ENCODE measurements at places on chromosomes 5 and 9.

DNA sequence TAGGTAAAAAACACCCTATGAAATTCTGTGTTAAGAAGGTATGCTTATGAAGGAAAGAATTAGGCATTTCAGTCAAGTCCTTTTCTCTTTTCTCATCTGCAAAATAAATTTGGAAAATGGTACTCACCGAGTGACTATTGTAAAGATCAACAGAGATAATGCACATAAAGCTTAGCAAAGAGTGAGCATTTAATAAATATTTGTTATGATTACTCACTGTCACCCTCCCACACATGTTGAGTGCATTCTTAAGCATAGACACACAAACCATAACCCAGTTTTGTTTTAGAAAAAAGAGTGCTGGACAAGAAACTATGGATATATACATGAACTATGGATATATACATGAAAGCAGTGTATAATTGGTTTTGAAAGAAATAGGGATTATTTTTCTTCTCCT lies 54.7 kb upstream of the PRLR start:
- no peak for DNase-seq

- DNase-seq = no peak
Measured at GRCh38 chr5:175680020-175680419, 22.1 kb downstream of the HRH2 start.

DNA sequence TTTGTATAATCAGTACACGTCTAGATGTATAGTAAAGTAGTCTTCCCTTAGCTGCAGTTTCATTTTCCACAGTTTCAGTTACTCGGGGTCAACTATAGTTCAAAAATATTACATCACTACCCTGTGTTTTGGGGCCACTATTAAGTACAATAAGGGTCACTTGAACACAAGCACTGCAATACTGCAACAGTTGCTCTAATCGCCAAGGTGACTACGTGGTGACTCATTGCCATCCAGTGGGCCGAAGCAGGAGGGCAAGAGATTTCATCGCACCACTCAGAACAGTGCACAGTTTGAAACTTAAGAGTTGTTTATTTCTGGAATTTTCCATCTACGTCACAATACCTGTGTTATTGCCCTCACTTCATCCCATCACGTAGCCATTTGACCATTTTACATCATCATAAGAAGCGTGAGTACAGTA lies at the start of gene ARL14EPL:
Gene ARL14EPL (plus strand): TSS at position 379 of the 424 bp plus-strand sequence. CDS start 18,994 bp downstream, outside the sequence.
- DNase-seq = no peak

DNA sequence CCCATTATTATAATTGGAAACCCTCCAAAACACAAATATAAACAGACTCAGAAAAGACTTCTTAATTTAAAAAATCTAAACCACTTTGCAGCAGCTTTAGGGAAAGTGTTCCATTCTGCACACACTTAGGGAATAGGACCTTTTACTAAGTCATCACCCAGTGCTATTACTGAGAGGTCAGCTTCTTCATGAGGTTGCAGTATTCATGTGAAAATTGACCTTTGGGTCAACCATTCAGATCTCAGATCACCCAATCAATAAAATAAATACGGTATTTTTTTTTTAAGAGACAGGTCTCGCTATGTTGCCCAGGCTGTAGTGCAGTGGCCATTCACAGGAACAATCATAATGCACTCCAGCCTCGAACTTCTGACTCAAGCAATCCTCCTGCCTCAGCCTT lies 21.8 kb downstream of the NR6A1 start:
- DNase-seq = no peak

DNA sequence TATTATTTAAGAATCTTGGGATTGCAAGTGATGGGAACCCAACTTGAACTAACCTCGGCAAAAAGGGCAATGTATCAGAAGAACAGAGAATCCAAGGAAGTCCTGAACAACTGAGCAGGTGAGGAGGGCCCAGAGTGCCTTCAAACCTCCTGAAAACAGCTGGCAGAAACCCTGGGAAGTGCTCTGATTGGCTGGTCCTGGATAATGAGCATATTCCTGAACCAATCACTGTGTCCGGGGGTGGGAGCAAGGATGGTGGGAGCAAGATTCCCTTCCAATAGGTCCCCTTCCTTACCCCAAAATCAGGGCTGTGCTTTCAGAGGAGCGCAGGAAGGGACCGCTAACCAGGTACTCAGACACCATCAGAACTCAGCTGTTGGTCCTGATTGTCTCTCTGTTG lies 31.9 kb upstream of the TBC1D2 start:
- DNase-seq = no peak

DNA sequence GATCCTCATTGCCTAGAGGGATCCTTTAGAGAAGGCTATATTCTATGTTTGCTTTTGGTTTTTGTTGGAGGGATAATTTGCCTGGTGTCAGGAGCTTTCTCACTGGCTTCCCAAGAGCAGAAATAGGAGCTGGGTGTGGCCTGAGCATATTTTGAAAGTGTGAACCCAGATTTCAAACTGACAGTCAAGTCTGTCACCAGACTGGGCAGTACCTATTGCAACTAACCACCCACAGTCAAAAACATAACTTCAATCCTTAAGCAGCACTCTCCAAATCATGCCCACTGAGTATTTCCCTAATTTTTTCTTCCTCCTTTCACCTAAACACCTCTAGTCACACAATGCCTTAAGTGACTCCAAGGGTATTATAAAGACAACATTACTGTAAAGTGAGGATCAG lies 278.4 kb downstream of the EBF1 start:
- DNase-seq = no peak

DNA sequence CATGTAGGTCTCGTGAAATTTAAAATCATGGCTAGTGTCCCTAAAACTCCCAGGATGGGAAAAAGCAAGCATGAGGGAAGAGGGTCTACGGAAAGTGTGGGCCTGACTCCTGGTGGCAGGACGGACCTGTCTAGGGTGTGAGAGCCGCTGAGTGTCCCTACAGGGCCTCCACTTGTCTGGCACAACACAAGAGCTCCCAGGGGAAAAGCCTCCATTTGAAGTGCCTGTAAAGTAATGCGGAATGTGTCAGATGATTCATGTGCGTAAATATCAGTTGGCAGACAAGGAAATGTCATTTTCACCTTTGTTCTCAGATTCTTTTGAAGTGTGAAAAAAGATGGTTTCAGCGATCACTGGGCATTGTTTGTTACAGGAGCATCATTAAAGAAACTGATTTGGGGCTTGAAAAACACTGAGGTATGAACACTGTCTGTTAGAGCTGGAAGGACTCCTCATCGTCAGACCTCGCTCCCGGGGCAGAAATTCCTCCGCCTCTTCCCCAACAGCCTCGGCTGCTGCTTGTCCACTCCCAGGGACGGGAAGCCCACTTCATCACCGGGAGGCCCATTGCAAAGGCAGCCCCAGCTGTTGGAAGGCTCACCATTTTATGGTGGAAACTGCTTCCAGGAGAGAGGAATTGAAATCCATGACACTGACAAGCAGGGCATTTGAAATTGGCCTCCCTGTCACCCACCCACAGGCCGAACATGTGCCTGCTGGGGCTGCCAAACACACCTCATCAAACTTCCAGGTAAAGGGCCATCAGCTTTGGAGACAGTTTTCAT lies 240.8 kb downstream of the FSTL4 start:
- no peak for DNase-seq

DNA sequence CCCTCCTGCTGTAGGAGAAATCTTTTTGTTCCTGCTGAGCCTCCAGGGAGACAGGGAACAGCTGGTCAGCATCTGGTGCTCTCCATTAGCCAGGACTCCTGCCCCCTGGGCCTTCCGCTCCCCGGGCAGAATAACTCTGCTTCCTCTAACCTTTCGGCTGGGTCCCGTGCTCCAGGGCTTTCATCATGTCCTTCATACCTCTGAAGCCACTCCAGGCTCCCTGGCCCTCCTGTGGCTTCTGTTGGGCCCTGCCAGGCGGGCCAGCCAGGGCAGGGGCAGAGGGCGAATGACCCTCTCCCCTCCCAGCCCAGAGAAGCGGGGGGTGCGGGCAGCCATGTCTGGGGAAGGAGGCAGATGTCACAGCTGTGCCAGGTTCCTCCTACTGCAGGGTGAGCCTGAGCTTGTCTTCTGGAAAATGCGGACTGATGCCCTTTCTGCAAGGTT lies 81.7 kb upstream of the LMX1B start:
- DNase-seq = no peak

GRCh38 chr9:15135164-15135792 lies 171.7 kb downstream of the TTC39B start:
- no peak for DNase-seq

GRCh38 chr9:112327718-112328450 lies 5.5 kb downstream of the PTBP3 start:
- DNase-seq = peak; percentile 15

- DNase-seq = no peak
Measured at GRCh38 chr9:97220894-97221477, 86.5 kb upstream of the CCDC180 start.

DNA sequence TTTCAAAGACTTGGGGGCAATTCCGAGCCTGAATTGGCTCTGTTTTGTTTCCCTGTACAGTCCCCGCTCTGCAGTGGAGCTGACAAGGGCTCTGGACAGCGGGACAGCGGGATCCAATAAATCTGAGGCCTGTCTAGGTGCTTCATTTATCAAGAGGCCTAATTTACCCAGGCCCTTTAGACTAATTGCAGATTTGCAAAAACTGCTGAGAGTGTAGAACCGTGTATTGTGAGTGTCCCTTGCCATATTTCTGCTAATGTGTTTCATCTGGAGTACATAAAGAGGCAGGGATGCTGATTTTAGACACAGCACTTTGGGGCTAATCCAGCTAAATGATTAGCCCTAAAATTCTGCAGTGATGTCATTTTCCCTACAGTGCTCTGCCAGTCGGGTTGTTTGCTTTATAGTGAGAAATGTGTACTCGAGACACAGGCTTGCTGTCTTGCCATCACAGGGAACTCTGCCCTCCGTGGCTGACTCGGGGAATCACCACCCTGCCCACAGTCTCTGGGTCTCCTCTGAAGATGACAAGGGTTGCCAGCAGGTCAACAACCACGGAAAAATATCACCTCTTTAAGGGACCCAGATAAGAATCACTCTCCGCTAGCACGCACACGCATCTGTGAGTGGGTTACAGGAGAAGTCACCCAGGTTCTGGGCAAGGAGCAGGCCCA lies 592.0 kb downstream of the BNC2 start:
- no peak for DNase-seq

DNA sequence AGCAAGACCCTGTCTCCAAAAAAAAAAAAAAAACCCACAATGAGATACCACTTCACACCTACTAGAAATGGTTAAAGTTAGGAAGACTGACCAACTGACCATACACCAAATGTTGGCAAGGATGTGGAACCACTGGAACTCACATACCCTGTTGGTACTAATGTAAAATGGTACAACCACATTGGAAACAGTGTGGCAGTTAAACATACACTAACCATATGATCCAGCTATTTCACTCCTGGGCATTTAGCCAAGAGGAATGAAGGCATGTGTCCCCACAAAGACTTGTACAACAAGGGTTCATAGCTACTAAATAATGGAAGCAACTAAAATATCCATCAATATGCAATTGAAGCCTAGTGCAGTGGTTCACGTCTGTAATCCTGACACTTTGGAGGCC lies 21.3 kb downstream of the NAIF1 start:
- DNase-seq = no peak

DNA sequence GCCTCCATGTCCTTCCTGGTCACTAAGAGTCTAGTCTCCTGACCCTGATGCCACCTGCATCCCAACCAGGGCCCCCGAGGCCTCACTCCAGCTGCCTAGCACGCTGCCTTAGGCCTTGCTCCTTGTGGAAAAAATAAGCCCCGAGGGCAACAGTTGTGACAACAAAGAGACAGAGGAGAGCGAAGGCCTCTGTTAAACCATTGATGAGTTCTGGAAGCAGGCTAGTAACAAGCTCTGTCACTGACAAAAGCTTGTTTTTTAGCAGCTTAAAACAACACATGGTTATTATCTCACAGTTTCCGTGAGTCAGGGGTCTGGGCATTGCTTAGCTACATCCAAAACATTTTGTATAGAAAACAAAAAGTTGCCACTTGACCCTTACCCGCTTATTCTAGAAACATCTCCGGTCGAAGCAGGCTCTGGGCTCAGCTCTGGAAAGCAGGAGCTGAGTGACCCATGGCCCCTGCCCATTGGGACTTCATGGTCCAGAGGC lies 48.2 kb upstream of the TBC1D2 start:
- no peak for DNase-seq

- DNase-seq = no peak
Measured at GRCh38 chr9:38394416-38394815, 1.9 kb downstream of the ALDH1B1 start.

DNA sequence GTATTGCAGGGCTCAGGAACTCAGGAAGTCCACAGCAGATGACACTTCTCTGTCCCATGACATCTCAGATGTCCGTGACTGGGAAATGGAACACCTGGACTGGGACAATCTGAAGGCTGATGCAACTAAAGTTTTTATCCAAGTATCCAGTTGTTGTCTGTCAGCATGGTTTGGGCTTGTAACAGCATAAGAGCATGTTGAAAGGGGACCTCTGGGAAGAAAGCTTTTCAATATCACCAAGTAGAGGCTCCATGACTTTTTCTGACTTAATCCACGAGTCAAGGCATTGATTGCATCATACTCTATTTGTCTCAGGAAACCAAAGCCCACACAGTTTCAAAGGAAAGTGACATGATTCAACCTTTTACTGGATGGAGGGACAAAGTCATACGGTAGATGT lies 807.7 kb downstream of the MTRR start:
- DNase-seq = no peak

- DNase-seq = no peak
Measured at GRCh38 chr9:5621327-5621726, 7.6 kb upstream of the RIC1 start.

DNA sequence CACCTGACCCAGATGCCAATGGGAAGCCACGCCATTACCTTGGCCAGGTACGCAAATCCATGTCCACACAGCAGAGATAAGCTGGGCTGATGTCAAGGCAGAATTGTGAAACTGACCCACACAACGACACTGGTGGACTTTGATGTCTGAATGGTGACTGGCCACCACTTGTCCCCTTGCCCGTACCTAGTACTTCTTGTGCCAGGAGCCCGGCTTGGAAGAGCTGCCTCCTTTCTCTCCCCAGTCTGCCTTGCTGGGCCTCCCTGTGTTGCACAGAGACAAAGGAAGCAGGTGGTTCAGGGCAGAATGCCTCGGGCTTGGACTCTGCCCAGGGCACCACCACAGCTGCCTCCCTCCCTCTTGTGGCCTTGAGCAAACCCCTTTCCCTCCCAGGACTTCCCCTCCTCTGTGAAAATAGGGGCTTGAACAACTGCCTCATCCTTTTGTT lies 23.3 kb downstream of the PTGES2 start:
- DNase-seq = no peak

GRCh38 chr5:157388111-157388710 lies 71.8 kb upstream of the NIPAL4 start:
- DNase-seq = no peak

DNA sequence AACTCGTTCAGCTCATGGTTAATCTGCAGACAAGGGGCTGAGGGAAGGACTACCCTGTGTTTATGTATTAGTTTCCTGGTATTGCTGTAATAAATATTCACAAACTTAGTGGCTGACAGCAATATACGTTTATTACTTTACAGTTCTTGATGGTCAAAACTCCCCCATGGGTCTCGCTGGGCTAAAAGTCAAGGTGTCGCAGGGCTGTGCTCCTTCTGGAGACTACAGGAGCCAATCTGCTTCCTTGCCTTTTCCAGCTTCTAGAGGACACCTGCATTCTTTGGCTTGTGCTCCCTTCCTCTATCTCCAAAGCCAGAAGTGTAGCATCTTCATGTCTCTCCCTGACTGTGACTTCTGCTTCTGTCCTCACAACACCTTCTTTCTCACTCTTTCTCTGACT lies 653.8 kb upstream of the RIOK2 start:
- no peak for DNase-seq

- no peak for DNase-seq
Measured at GRCh38 chr5:171850324-171850947, 64.8 kb downstream of the SMIM23 start.
